Pons (tissue), 1 donor: ENCODE measurements at places on chromosomes 3 and 15.
A peak's percentile ranks its signal among the peaks of the same experiment; 100 is the strongest.

- no peak for DNase-seq
Observed at GRCh38 chr3:112888381-112889085, 41.9 kb upstream of the CD200R1L start.

- DNase-seq, result peak; percentile 94
Observed at GRCh38 chr3:175208326-175208725, 349.2 kb downstream of the NAALADL2 start.

GRCh38 chr3:123562547-123562946, 22.3 kb downstream of the HACD2 start:
- no peak for DNase-seq

- DNase-seq, result peak; percentile 77
Observed at GRCh38 chr3:170499562-170500156, 81.0 kb downstream of the CLDN11 start.

DNA sequence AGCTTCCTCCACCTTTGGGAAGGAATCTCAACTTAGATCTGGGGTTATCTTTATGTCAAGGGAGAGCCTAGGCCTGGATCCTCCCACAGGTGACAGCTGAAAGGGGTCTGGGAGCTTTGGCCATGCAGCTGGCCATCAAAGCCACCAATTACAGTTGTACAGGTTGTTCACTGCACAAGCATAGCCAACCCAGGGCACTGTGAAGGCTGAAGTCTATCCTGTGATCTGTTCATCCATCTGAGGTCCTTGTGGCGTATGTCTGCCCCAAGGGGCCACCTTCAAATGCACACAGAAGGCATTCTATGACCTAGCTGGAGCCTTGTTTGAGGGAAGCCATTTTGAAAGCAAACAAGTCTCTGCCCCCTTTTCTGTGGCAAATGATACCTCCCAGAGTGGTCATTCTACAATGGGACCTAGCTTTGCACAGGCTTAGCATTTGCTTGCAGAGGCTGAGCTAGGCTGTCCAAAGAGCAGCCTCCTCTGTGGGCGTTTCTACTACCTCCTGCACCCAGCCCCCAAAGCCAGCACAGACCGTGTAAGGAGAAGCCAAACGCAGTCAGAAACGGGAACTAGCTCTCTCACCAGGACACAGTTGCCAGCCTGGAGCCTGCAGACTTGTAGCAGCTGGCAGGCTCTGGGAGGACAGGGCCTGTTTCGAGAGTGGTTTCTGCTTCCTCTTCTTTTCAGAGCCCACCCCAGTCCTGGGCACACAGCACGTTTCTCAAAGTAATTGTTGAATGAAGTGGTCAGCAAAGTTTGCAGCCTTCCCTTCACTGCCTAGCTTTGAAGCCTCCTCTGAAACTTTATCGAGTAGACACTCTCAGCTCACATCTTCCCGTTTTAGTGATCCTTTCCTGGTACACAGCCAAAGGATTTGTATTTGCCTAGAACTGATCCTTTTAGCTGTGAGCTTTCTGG, 157.3 kb upstream of the SMAD3 start:
- DNase-seq, result peak; percentile 86

DNA sequence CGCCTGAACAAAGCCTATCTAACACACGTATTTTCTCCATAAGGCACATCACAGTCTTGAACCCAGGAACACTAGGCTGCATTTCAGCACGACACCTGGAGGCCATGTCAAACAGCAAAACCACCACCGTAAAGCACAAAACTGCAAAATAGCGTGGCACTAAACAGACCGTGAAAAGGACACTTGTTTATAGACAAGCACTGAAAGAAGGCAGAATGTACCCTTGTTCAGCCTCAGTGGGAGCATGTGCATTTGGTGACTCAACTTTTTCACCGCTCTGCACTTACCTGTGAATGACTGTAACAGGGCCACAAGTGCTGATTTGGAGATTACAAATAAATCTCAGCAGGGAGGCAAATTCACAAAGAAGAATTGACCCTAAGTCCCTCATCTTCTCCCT, 80.8 kb downstream of the ISG20 start:
- DNase-seq, result no peak

DNA sequence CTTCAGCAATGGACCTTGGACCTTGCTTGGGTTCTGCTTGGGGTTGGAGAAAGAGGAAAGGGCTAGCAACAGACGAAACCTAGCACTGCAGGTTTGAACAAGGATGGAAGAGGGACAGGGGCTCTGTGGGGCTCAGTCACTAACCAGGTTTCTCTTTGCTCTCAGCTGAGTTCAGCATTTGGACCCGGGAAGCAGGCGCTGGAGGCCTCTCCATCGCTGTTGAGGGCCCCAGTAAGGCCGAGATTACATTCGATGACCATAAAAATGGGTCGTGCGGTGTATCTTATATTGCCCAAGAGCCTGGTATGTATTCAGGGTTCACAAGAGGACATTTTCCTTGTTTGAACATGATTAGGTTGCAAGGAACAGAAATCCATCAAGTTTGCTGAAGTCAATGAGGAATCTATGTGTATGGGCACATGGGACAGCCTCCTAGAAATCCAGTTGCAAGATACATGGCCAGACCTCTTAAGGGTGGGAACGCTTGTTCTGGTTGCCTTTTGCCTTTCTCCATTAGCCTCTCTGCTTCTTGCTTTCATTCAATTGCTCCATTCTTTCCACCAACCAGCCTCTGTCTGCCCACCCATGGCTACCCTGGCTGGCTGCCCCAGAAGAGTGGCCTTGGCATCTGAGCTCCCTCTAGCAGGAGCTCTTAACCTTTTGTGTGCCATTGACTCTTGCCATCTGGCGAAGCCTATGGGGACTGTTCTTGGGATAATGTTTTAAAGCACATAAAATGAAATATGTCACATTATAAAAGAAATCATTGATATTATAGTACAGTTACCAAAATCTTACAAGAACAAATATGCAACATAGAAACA, 55.9 kb downstream of the DNASE1L3 start:
- peak; percentile 36 for DNase-seq

DNA sequence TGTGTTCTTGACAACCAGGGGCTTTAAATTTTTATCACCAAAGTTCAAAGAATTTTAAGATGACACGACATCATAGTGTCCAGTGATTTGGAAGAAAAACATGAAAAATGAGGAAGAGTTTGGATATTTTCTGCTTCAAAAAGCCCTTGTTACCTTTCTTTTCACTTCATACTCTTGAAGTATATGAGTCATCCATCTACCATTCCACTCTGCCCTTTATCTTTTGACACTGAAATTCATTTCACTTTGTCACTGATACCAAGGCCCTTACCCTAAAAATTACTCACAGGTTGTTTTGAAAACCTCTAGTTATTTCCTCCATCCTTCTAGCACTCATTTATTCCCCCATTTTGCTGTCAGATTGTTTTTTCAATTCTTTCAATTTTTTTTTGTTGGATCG, 42.7 kb downstream of the OR5H15 start:
- no peak for DNase-seq

- no peak for DNase-seq
Observed at GRCh38 chr3:61683549-61684236, 122.3 kb downstream of the PTPRG start.

GRCh38 chr15:72200395-72201237, 3.0 kb upstream of the GRAMD2A start:
- DNase-seq, result no peak

- peak; percentile 32 for DNase-seq
Observed at GRCh38 chr15:51227940-51228732, 110.3 kb downstream of the CYP19A1 start.

GRCh38 chr3:29759411-29760225, 478.7 kb downstream of the RBMS3 start:
- peak; percentile 19 for DNase-seq

DNA sequence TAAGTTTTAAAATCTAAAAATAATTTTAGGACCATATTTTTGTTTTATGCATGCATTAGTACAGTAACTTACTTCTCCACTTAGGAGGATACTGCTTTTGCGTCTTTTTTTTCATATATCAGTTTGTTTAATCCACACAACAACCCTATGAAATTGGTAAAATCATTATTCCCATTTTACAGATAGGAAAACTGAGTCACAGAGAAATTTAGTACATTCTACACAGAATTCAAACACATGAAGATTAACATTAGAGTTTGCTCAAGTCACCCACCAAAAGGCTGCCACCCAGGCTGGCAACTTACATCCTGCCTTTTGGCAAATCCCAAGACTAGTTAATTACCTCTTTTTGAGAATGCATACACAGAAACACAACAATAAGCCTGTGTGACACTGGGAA, 28.7 kb downstream of the TNIK start:
- no peak for DNase-seq

DNA sequence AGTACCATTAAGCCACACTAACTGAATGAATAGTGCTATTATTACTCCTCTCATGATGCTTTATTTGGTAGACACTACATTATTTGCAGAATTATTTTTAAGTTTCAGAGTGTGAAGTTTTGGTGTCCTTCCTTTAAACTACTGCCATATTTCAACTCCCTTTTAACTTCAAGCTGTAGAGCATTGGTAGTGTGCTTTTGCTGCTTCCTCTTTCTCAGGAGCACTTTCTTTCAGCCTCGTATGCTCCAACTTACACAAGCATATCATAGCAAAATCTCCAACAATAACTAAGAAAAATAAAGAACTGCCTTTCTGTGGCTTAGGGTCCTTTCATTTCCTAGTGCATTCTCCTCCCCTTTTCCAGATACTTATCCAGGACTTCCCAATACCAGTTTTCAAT, 476.4 kb upstream of the AGTR1 start:
- DNase-seq, result no peak

GRCh38 chr3:71305231-71306206, 278.0 kb downstream of the FOXP1 start:
- peak; percentile 91 for DNase-seq

- DNase-seq, result no peak
Observed at GRCh38 chr15:63759752-63760151, 74.0 kb downstream of the HERC1 start.

DNA sequence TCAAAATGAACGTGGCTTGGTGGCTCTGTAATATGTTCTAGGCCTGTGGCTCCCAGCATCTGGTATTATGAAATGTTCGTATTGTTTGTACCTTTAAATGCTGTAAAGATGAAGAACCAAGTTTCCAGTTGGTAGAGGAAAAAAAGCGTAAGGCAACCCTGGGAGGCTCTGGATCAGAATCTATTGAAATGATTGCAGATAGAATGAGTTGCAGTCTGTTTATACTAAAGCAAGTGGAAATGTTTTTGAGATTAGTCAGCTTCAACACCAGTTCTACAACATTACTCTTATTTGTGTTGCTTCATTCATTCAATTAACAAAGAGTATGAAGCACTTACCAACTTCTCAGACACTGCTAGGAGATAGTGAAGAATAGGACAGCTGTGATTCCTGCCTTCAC, 5.3 kb downstream of the ARL6IP5 start:
- no peak for DNase-seq
